ENCODE measurements at places on chromosomes 3 and 15. TPM values are rescaled to one million over a fixed set of nuclear protein-coding genes. Genes with fewer than 3 reads are reported as not detected.

- H3K4me1 ChIP-seq: no peaks in the 10 kb centered on the region
- no peak overlapping the region for H3K27ac ChIP-seq
- H3K27me3 ChIP-seq: no peaks in the 10 kb centered on the region
- H3K36me3 ChIP-seq: no peaks in the 10 kb centered on the region
- DNase-seq: no peak
- H3K4me3 ChIP-seq: no peak overlapping the region
Measured at GRCh38 chr3:27293939-27294338, 75.2 kb downstream of the NEK10 start.

- peak; percentile 51 for DNase-seq
- H3K27me3 ChIP-seq: no peaks in the 10 kb centered on the region
- peak overlapping the region; percentile 19 for H3K27ac ChIP-seq
- no peak overlapping the region for H3K4me3 ChIP-seq
Measured at GRCh38 chr3:171284308-171285075, 175.7 kb downstream of the TNIK start.

GRCh38 chr3:135325096-135325495 lies 530.0 kb downstream of the EPHB1 start:
- H3K36me3 ChIP-seq: no peaks in the 10 kb centered on the region
- H3K27ac ChIP-seq: no peak overlapping the region
- H3K27me3 ChIP-seq: peaks cover 13% of the 10 kb centered on the region
- no peak overlapping the region for H3K4me3 ChIP-seq
- DNase-seq: no peak

DNA sequence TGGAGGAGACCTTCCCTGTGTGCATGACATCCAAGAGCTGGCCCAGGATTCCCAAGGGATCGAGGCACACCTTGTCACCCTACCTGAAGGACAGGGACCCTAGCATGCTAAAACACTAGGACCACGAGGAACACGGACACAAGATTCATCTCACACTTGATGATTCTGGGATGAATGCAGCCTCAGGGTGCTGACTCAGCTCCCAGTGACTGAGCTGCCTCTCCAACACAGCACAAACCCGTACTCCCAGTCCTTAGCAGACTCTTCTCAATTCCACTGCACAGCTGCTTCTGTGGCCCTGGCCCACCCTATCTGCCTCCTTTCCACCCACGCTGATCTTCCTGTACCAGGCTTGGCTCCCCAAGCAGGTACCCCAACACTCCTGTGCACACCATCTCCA lies 9.1 kb upstream of the OXTR start:
- H3K36me3 ChIP-seq: no peaks in the 10 kb centered on the region
- no peak for DNase-seq
- no peak overlapping the region for H3K4me3 ChIP-seq
- H3K4me1 ChIP-seq: no peaks in the 10 kb centered on the region
- H3K27ac ChIP-seq: no peak overlapping the region
- H3K27me3 ChIP-seq: no peaks in the 10 kb centered on the region

GRCh38 chr3:77040926-77041722 lies 1.2 kb downstream of the ROBO2 start:
- no peak overlapping the region for H3K27ac ChIP-seq
- no peak overlapping the region for H3K4me3 ChIP-seq
- no peaks in the 10 kb centered on the region for H3K27me3 ChIP-seq
- H3K36me3 ChIP-seq: no peaks in the 10 kb centered on the region
- no peak for DNase-seq

DNA sequence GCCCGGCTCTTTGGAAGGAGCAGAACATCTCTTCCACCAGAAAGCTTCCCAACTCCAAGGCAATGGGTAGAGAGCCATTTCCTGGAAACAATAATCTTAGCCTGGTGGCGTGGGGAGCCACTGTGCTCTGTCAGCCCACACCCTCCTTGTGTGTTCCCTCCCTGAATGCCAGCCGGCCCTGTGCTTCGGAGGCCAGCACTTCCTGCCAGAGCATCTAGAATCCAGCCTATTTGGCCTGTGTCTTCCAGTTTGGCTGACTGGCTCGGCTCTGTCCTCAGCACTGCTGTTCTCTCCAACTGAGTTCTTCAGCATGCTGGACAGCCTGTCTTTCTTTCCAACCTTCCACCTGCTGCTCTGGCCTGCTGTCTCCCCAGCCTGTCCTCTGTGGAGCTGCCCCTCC lies 349.3 kb downstream of the MFSD1 start:
- DNase-seq: no peak
- H3K4me3 ChIP-seq: no peak overlapping the region
- no peaks in the 10 kb centered on the region for H3K36me3 ChIP-seq
- H3K27me3 ChIP-seq: no peaks in the 10 kb centered on the region
- H3K4me1 ChIP-seq: no peaks in the 10 kb centered on the region

DNA sequence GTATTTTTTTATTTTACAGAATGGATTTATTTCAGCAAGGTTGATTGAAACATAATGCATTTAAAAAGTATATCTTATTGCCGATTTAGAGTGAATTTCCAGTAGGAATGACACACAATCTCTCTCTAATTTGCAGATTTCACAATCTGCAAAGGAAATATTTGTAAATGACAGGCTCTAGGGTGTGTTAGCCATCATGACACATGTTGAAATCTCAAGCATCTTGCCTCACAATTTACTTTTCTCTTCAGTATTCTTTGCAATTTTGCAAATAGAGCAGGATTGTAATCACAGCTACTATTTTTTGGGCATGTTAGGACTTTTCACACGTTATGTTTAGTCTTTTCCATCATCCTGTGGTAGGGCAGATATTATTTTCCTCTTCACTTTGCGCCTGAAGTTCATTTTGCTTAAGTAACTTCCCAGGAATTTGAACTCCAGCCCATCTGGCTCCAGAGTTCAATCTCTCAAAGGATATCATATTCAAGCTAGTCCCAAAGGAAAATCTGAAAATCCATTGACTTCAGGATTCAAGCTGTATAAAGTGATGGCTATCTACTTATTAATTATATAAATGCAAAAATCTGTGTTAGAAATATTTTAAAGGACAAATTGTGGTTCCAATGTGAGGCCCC lies 55.4 kb downstream of the ATP13A4 start:
- no peak for DNase-seq
- no peaks in the 10 kb centered on the region for H3K4me1 ChIP-seq
- no peaks in the 10 kb centered on the region for H3K36me3 ChIP-seq
- H3K27ac ChIP-seq: no peak overlapping the region
- H3K4me3 ChIP-seq: no peak overlapping the region
- H3K27me3 ChIP-seq: peaks cover 54% of the 10 kb centered on the region

- no peaks in the 10 kb centered on the region for H3K36me3 ChIP-seq
- no peak for DNase-seq
- H3K27me3 ChIP-seq: no peaks in the 10 kb centered on the region
- H3K27ac ChIP-seq: no peak overlapping the region
- H3K4me1 ChIP-seq: no peaks in the 10 kb centered on the region
- H3K4me3 ChIP-seq: no peak overlapping the region
Measured at GRCh38 chr3:102059145-102059943, 210.0 kb downstream of the NFKBIZ start.

- H3K36me3 ChIP-seq: no peaks in the 10 kb centered on the region
- peak overlapping the region; percentile 78 for H3K4me3 ChIP-seq
- H3K4me1 ChIP-seq: 0 out of 2 replicates have a peak, but pooled peaks cover 3% of the 10 kb centered on the region
- peak; percentile 34 for DNase-seq
- no peaks in the 10 kb centered on the region for H3K27me3 ChIP-seq
Measured at GRCh38 chr3:27720899-27721716, 1.0 kb downstream of the EOMES start.

GRCh38 chr3:17882981-17883380 lies 140.6 kb upstream of the TBC1D5 start:
- H3K27me3 ChIP-seq: no peaks in the 10 kb centered on the region
- no peak overlapping the region for H3K4me3 ChIP-seq
- no peak overlapping the region for H3K27ac ChIP-seq
- no peaks in the 10 kb centered on the region for H3K4me1 ChIP-seq
- H3K36me3 ChIP-seq: no peaks in the 10 kb centered on the region

DNA sequence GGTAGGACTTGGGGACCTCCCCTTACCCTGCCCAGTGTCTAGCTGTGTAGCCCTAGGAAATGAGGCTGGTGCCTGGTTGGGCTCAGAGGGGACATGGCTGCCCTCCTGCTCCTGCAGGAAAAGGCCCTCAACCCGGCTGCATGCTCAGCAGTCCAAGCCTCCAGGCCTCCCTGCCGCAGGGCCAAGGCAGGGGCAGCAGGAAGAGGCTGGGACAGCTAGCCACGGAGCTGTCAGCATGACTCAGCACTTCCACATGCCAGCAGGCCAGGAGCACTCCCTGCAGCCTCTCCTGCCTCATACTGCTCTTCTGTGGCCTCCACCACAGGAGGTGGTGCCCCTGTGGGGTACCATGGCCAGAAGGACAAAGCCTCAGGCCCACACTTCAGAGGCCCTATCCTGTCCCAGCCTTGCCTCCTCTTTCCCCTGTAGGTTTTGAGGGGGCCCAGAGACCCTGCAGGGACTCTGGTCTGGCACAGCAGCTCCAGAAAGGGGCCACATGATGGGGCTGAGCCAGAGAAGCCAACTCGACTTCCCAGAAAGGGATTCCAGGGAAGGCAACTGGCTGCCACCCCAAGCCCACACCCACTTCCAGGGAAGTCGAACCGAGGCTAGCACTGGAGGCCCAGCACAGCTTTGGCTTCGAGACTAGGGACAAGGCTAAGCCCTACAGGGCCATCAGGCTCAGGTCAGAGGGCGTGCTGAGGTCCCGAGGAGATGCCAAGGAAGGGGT lies 19.5 kb downstream of the TKT start:
- no peak overlapping the region for H3K4me3 ChIP-seq
- DNase-seq: peak; percentile 34
- H3K27ac ChIP-seq: peak overlapping the region; percentile 82
- H3K36me3 ChIP-seq: peaks cover 78% of the 10 kb centered on the region
- no peaks in the 10 kb centered on the region for H3K27me3 ChIP-seq

DNA sequence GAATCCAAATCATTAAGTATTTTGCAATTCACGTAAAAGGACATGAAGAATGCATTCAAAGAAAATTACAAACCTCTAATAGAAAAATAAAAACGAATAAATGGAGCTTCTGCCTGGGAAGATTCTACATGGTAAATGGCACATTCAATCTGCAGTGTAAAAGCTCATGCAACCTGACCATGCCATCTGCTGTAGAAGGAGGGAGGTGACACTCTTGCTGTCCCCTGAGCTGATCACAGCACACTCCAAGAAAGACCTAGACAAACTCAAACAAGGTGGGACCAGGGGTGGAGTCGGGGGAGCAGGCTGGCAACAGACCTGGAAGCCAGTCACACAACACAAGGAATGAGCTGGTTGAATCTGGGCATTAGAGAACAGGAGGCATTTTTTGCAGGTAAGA lies 101.8 kb downstream of the BDH1 start:
- H3K4me3 ChIP-seq: no peak overlapping the region
- no peaks in the 10 kb centered on the region for H3K36me3 ChIP-seq
- H3K27ac ChIP-seq: no peak overlapping the region
- no peaks in the 10 kb centered on the region for H3K27me3 ChIP-seq
- 0 out of 2 replicates have a peak, but pooled peaks cover 4% of the 10 kb centered on the region for H3K4me1 ChIP-seq
- DNase-seq: peak; percentile 21

DNA sequence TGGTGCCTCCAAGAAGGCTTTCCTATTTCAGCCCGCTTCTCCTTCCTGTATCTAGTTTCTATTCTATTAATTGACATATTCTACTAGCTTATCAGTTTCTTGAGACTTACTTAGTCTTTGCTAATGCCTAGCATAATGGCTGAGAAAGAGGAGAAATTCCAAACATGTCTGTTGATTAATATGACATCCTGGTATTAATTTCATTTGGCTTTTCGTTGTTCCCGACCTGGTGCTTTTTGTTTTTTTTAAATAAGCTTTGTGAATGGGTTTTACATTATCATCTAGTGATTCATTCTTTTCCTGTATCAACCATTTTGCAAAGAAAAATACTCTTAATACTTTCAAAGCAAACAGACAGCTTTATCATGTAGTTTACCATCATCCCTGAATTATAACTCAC lies 13.1 kb downstream of the WDR53 start:
- no peaks in the 10 kb centered on the region for H3K36me3 ChIP-seq
- H3K27me3 ChIP-seq: no peaks in the 10 kb centered on the region
- no peaks in the 10 kb centered on the region for H3K4me1 ChIP-seq

GRCh38 chr3:59388555-59389270 lies 338.9 kb upstream of the CFAP20DC start:
- H3K36me3 ChIP-seq: no peaks in the 10 kb centered on the region
- H3K4me1 ChIP-seq: no peaks in the 10 kb centered on the region
- H3K4me3 ChIP-seq: no peak overlapping the region
- DNase-seq: no peak
- H3K27me3 ChIP-seq: peaks cover 65% of the 10 kb centered on the region
- no peak overlapping the region for H3K27ac ChIP-seq

- no peak overlapping the region for H3K4me3 ChIP-seq
- DNase-seq: no peak
- H3K36me3 ChIP-seq: no peaks in the 10 kb centered on the region
- H3K4me1 ChIP-seq: no peaks in the 10 kb centered on the region
Measured at GRCh38 chr15:62497356-62497755, 332.3 kb upstream of the C2CD4B start.

DNA sequence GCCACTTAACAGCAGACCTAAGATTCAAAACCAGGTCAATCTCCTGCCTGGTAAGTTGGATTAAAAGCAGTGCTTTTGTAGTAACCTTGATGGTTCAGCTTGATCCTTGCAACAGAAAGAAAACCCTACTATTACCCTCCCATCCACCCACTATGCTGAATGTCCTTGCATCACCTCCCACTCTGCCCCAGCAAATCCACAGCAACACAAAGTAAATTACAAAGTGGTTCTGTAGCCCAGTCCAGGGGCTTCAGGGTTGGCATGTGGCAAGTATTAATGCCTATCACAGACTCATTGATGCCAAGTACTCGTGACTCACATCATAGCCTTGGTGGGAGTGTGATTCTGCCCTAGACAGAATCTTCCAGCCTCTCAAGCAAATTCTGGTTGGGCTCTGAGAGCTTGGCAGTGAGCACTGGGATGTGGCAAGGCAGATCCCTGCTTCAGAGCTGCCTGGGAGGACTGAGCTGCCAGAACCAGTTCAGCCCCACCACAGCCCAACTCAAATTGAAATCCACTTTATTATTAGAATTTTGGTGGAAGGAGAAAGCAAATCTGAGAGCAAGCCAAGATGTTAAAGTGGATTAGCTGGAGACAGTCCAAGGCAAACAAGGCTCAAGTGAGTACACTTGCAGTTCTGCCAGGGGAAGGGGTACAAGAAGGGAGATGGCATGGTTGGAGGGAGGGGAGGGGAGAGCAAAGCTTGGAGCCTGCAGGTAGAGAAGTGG lies 225.8 kb upstream of the UMPS start:
- H3K36me3 ChIP-seq: no peaks in the 10 kb centered on the region
- no peak overlapping the region for H3K4me3 ChIP-seq
- no peaks in the 10 kb centered on the region for H3K4me1 ChIP-seq
- H3K27me3 ChIP-seq: peaks cover 75% of the 10 kb centered on the region
- no peak for DNase-seq

Gene SLC22A14
- 0.22 TPM for total RNA-seq

Gene KIF9
- 13.1 TPM for total RNA-seq

Gene RPP25
- 5.9 TPM for total RNA-seq

Gene FOXP1
- total RNA-seq: 11.4 TPM

Gene DNAH12
- not detected for total RNA-seq

Gene ZBTB47
- 6.3 TPM for total RNA-seq

Gene CASR
- total RNA-seq: not detected

Gene LARP6
- total RNA-seq: 35.9 TPM

Gene SAMMSON
- not detected for total RNA-seq

Gene KNG1
- total RNA-seq: 0.25 TPM

Gene TRIM42
- total RNA-seq: not detected

Measured in HCT116 (cell line).